A549 treated with CpdA at 1 μM for 4 hours (cell line): ENCODE measurements at places on chromosomes 4 and X. TPM values are rescaled to one million over a fixed set of nuclear protein-coding genes. Genes with fewer than 3 reads are reported as not detected.

The F8A3 gene
- total RNA-seq = 0.20 to 1.4 TPM (median 1.0 TPM) in 5 replicates

The PAGE5 gene
- not detected in 5 replicates for total RNA-seq

The ERVMER34-1 gene
- 0.42 to 0.84 TPM (median 0.54 TPM) in 5 replicates for total RNA-seq

The LAMP2 gene
- 80.7 to 104 TPM (median 93.2 TPM) in 5 replicates for total RNA-seq

The CLNK gene
- not detected in 5 replicates for total RNA-seq

The DKK2 gene
- not detected in 5 replicates for total RNA-seq

The EGF gene
- 0.13 to 1.9 TPM (median 0.42 TPM) in 5 replicates for total RNA-seq

The KLHL34 gene
- total RNA-seq = not detected in 5 replicates

The GC gene
- total RNA-seq = 0.39 TPM in 1 of 5 replicates, not detected in the others

The UGT2B15 gene
- 0.07 to 0.14 TPM (median 0.13 TPM) in 4 of 5 replicates, not detected in the other for total RNA-seq

The MTMR8 gene
- 0.31 to 0.79 TPM (median 0.46 TPM) in 5 replicates for total RNA-seq
